ENCODE measurements at places on chromosomes 3 and 15. TPM values are rescaled to one million over a fixed set of nuclear protein-coding genes. Genes with fewer than 3 reads are reported as not detected.

SKOR1 gene
- 0.05 TPM for total RNA-seq

NR2E3 gene
- total RNA-seq, result 0.19 TPM

CPEB1 gene
- 3.2 TPM for total RNA-seq

TM4SF4 gene
- total RNA-seq, result 25.7 TPM

EAF2 gene
- 2.2 TPM for total RNA-seq

P3H2 gene
- 33.0 TPM for total RNA-seq

IQCF5 gene
- total RNA-seq, result not detected

BNC1 gene
- total RNA-seq, result 0.72 TPM

FOXL2NB gene
- 0.81 TPM for total RNA-seq

ROPN1 gene
- not detected for total RNA-seq

SPATA12 gene
- 0.62 TPM for total RNA-seq

ANKUB1 gene
- total RNA-seq, result not detected

MYL3 gene
- total RNA-seq, result not detected

SEMA5B gene
- 0.33 TPM for total RNA-seq

BSN gene
- total RNA-seq, result 0.09 TPM

THBS1 gene
- total RNA-seq, result 61.3 TPM

SYNPR gene
- not detected for total RNA-seq

PLAAT1 gene
- 0.17 TPM for total RNA-seq

PRKAR2A gene
- 17.4 TPM for total RNA-seq

GRM7 gene
- not detected for total RNA-seq

CCDC54 gene
- total RNA-seq, result not detected

SENP8 gene
- 1.8 TPM for total RNA-seq

NLGN1 gene
- not detected for total RNA-seq

ATP13A5 gene
- total RNA-seq, result not detected

EDEM1 gene
- 18.9 TPM for total RNA-seq

CLDN11 gene
- total RNA-seq, result 0.21 TPM

TRPM1 gene
- not detected for total RNA-seq

CYP1A1 gene
- 1.6 TPM for total RNA-seq

EFHB gene
- 2.0 TPM for total RNA-seq

MCTP2 gene
- total RNA-seq, result not detected

NR2F2 gene
- 23.9 TPM for total RNA-seq

DAPK2 gene
- 5.1 TPM for total RNA-seq

PLA2G4B gene
- total RNA-seq, result 0.78 TPM

IMPG2 gene
- total RNA-seq, result not detected

LIPC gene
- total RNA-seq, result 0.09 TPM

KBTBD8 gene
- 0.40 TPM for total RNA-seq

DPPA2 gene
- total RNA-seq, result not detected

CACNA1D gene
- 0.57 TPM for total RNA-seq

CYP8B1 gene
- not detected for total RNA-seq

CPNE9 gene
- 0.17 TPM for total RNA-seq

SLC28A1 gene
- not detected for total RNA-seq

CPLX3 gene
- not detected for total RNA-seq

ADGRG7 gene
- not detected for total RNA-seq

DISP2 gene
- total RNA-seq, result 1.0 TPM

IL17RD gene
- 1.4 TPM for total RNA-seq

ATP10A gene
- 9.2 TPM for total RNA-seq

BTLA gene
- total RNA-seq, result not detected

GABRR3 gene
- not detected for total RNA-seq

VPS18 gene
- total RNA-seq, result 18.7 TPM

C3orf18 gene
- 2.1 TPM for total RNA-seq

STRA6 gene
- 69.6 TPM for total RNA-seq

DUOX1 gene
- not detected for total RNA-seq

DZIP3 gene
- 3.9 TPM for total RNA-seq

MELTF gene
- 59.5 TPM for total RNA-seq

EOMES gene
- 0.71 TPM for total RNA-seq

WWTR1 gene
- 145 TPM for total RNA-seq

DUOX2 gene
- not detected for total RNA-seq

All from A549 treated with Mapracorat at 1 μM for 4 hours (cell line).